Psoas muscle (tissue), 8 donors: ENCODE measurements at places on chromosomes 6 and 20. TPM values are rescaled to one million over a fixed set of nuclear protein-coding genes. Genes with fewer than 3 reads are reported as not detected.
A peak's percentile ranks its signal among the peaks of the same experiment; 100 is the strongest.

DNA sequence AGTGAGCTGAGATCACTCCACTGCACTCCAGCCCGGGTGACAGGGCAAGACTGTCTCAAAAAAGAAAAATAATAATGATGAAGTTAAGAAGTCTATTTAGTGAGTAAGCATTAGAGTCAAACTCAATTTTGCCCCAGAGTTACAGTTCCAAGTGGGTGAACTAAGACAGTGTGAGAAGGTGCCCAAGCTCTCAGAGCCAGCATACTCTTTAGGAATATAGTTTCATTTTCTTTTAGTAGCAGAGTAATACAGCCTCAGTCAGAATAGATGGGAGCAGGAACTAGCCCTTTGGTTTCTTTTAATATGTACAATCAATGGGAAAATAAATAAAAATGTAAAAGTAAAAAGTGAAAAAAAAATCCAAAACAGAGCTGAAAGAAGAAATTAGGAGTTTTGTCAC, 87.0 kb upstream of the ADGRF1 start:
- no peak for DNase-seq

GRCh38 chr6:108673602-108674001, 112.9 kb downstream of the FOXO3 start:
- DNase-seq: no peak

DNA sequence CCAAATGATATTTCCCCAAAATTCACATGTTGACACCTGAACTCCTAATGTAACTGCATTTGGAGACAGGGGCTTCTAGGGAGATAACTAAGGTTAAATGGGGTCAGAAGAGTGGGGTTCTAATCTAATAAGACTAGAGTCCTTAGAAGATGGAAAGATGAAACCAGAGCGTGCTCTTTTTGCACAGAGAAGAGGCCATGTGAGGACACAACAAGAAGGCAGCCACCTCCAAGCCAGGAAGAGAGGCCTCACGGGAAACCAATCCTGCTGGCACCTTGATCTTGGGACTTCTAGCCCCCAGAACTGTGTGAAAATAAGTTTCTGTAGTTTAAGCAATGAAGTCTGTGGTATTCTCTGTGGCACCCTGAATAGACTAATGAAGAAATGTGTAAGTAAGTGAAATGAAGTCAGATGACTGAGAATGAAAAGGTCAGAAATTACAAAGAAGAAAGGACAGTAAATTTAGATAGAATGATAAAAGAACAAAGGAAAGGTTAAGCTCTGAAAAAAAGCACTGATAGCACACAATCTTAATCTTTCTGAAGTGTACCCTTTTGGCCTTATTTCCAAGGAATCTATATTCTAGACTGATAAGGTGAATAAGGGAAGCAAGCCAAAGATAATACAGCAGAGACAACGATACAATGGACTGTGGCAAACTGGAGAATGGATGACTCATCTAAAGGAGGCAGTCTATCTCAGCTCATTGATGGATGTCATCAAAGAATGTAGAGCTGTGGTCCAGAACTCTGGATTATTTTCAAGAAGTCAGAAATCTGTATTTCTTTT, 110.4 kb downstream of the MYB start:
- DNase-seq: no peak

- DNase-seq: peak; percentile 56
Observed at GRCh38 chr6:3518356-3519190, 61.7 kb upstream of the SLC22A23 start.

- DNase-seq: no peak
Observed at GRCh38 chr20:46578745-46579144, 28.3 kb upstream of the OCSTAMP start.

GRCh38 chr20:50865591-50865990, 65.6 kb downstream of the ADNP start:
- no peak for DNase-seq

GRCh38 chr6:170067181-170067641, 223.7 kb downstream of the DLL1 start:
- no peak for DNase-seq

GRCh38 chr20:60966031-60966430, 286.0 kb upstream of the CDH4 start:
- DNase-seq: no peak

- DNase-seq: no peak
Observed at GRCh38 chr6:137492289-137493217, 1.6 kb downstream of the OLIG3 start.

GRCh38 chr6:113289166-113289565, 568.0 kb upstream of the MARCKS start:
- no peak for DNase-seq

DNA sequence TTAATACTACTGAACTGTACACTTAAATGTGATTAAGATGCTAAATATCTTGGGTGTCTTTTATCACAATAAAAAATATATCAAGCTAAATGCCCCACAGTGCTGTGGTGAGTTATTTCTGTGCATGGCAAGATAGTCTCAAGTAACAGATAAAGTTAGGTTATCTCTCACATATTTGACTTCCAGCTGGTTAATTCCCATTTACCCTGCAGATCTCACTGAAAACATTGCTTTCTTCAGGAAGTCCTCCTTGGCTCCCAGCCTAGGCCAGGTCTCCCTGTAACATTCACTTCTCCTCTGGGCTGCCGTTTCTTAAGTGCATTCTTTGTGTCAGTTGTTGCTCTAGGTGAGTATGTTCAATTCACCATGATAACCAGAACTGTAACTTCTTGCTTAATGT, 59.1 kb downstream of the SLC22A1 start:
- DNase-seq: no peak

GRCh38 chr6:160462116-160462515, 113.9 kb downstream of the SLC22A3 start:
- DNase-seq: no peak

DNA sequence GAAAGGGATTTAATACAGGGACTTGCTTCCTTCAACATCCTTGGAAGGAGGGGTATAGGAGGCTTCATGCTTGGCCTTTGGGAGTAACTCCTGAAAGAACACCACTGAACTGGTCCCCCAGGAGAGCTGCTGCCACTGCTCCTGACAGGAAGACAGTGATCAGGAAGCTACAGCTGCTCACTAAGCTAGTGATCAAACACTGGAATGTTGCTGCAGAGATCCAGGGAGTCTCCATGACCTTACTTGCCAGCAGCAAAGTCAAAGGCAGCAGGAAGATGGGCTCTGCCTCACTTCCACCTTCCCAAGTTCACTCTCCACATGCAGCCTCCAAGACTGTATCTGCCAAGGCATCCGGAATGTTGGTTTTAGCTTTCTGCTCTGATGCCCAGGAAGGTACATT, 31.8 kb downstream of the PIM1 start:
- DNase-seq: no peak

DNA sequence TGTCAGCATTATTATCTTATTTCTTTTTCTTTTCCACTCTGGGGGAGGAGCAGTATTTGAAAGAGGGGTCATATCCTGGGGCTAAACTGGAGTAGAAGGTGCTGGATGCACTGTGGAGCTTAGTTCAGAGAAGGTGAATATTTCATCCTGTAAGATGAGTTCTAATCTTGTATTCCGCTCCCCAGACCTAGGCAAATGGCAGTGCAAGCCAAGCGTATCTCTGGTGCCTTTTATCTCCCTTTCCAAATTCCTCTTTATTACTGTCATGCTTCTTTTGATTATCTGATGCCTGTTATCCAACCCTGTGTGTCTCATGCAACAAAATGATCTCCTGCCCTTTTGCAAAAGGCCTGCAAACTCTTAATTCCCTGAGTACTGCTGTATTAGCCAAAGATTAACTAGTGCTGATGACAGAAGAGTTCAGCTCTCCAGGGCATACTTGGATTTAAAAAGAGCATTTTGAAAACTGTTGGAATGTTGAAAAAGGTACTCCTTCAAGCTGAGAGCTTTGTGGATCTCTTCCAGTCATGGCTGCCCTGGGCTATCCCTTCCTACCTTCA, 138.0 kb downstream of the CARMIL1 start:
- no peak for DNase-seq

DNA sequence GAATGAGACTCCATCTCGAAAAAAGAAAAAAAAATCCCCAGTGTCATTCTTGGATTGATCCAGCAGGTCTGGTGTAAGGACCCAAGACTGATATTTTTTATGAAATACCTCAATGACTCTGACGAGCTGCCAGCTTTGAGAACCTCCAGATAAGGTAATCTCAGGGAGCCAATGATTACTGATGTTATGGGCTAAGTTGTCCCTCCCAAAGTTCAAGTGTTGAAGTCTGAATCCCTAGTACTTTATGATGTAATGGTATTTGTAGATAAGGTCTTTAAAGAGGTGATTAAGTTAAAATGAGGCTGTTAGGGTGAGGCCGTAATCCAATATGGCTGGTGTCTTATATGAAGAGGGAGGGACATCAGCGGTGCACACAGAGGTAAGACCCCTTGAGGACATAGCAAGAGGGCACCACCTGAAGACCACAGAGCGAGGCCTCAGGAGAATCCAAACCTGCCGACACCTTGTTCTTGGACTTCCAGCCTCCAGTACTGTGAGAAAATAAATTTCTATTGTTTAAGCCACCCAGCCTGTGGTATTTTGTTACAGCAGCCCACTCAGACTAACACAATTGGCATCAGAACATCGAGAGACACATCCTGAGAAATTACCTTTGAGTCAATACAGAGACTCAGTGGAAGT, 19.7 kb upstream of the DDO start:
- DNase-seq: no peak

The TNF gene
- total RNA-seq: not detected

The IRF4 gene
- total RNA-seq: 0.08 TPM

The BHLHE23 gene
- total RNA-seq: not detected

The NXT1 gene
- 10.2 TPM for total RNA-seq

The PGC gene
- not detected for total RNA-seq

The TMEM244 gene
- total RNA-seq: not detected

The CGA gene
- total RNA-seq: not detected

The TRIM10 gene
- not detected for total RNA-seq

The OPRL1 gene
- 0.17 TPM for total RNA-seq
